CD4-positive, alpha-beta T cell treated with Interleukin-12 subunit alpha and Interleukin-12 subunit beta, for 1 hour (primary cell): ENCODE measurements at places on chromosomes 3 and 15.

GRCh38 chr3:81793410-81793809 is 32.0 kb upstream of the GBE1 start:
- DNase-seq = no peak

DNA sequence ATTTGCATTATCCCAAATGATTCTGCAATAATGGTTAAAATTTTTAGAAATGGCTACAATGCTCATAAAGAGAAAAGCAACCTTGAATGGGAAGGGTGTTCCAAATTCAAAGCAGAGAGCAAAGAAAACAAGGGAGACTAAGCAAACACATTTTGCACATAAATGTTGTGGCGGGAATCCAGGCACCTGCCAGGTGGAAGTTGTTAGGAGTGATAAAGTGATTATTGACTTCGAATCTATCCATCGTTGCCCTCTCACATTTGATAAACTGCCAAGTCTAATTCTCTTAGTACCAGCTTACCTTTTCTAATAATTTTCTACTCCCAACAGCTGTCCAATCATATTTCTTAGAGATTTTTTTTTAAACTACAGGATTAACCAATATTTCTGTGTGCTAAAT is 244.5 kb downstream of the CACNA2D3 start:
- DNase-seq = no peak

DNA sequence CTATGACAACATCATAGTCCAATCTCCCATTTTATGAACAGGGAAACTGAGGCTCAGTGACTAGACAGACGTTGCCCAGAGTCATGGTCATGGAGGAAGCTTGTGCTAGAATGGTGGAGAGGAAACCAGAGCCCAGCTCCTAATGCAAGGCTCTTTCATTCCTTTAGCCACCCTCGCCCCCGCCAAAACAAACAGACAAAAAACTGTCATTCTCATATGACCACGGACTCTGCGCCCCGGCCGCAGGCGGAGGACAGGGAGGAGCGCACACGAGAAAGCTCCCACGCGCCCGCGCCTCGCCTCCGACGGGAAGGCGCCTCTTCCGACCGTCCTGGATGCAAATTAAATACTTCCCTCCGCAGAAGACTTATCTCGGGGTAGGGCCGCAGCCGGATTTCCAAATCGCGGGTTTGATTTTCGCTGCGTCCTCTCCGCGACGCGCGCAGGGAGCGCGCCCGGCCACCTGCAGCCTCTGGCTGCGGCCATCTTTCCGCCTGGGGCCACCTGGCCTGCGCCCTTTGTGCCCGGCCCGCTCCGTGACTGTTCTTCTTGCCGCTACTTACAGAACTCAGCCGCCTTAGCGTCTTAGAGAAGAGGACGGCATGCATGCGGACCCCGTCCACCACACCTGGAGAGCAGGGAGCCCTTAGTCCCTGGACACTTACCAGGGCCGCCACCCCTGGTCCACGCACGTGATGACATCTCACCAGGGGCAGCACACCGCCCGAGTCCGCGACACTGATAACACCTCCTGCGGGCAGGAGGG is 670 bp upstream of the ATP13A3 start:
- peak; percentile 34 for DNase-seq

DNA sequence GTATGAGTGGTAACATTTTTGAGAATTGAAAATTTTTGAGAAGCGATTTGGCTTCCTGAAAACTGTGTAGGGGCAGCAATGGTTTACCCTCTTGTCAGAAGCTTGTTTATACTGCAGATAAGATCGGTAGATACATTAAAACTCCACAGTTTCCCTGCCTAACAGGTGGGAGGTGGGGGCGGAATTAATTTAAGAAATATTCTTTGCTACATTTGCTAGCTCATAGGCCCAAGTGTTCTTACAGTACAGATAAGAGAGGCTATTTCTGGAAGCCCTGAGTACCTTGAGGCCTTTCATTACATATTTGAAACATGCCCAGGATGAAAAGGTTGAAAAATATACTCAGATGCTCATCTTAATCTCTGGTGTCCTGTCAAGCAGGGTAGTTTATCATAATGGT is 285.5 kb downstream of the UBE2E2 start:
- DNase-seq = no peak

GRCh38 chr15:23402140-23402539 is 44.9 kb downstream of the GOLGA6L2 start:
- no peak for DNase-seq

DNA sequence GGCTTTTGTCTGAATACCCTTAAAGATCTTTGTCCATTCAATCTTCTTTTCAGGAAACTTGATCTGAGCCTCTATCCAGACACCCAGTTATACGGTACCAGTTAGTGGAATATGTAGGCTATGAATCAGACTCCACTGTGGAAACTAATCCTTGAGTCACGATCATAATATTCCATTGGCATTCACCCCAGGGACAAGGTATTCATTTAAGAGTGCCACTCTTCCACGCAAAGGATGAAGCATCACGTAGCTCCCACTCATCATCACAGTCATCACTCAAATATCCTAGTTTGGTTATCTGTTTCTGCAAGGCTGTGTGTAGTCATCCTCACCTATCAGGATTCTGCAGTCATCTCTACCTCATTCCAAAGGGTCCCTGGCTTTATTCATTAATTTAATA is 85.6 kb downstream of the NEDD4 start:
- DNase-seq = no peak

- DNase-seq = no peak
Observed at GRCh38 chr3:50516440-50516871, 13.0 kb upstream of the CACNA2D2 start.

GRCh38 chr3:72161881-72162595 is 377.1 kb upstream of the PROK2 start:
- no peak for DNase-seq

- no peak for DNase-seq
Observed at GRCh38 chr3:185989511-185989910, 51.7 kb upstream of the TRA2B start.

DNA sequence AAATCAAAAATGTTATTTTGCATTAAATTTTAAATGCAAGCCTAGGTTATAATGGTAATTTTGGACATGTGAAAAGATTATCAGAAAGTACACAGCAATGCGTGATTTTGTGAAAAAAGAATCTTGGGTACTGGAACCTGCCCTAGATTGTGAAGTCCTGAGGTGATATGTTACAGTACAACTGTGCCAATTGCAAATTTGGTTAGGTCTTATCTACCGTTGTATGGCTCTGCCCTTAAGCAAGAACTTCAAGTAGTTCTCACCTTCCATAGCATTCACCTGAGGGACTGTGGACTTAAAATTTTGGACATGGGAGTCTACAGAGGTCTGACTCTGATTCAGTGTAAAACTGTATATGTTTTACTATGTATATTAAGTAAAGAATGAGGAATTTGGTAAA is 140.2 kb downstream of the PEX5L start:
- DNase-seq = no peak

DNA sequence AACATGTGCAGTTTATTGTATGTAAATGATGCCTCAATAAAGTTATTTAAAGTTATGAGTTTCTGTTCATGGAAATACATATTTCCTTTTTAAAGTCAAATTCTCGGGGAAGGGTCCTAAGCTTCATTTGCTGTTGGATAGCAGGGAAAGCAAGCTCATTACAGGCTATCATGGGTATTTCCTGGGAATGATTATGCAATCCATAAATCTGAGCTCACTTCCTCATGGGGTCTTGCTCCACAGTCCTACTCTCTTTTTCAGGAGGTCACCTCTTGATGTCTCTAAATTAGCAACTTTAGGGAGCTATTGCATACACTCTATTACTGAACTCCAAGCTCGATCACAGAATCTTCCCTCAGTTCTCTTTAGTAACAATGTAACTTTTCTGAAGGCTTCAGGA is 69.9 kb upstream of the TP63 start:
- no peak for DNase-seq

GRCh38 chr3:47871389-47871788 is 68.5 kb downstream of the DHX30 start:
- DNase-seq = no peak

- DNase-seq = no peak
Observed at GRCh38 chr3:58480309-58480708, 11.6 kb upstream of the KCTD6 start.

GRCh38 chr3:131357275-131357674 is 24.3 kb upstream of the NUDT16 start:
- DNase-seq = no peak

- DNase-seq = no peak
Observed at GRCh38 chr3:195195321-195196209, 75.4 kb downstream of the XXYLT1 start.

DNA sequence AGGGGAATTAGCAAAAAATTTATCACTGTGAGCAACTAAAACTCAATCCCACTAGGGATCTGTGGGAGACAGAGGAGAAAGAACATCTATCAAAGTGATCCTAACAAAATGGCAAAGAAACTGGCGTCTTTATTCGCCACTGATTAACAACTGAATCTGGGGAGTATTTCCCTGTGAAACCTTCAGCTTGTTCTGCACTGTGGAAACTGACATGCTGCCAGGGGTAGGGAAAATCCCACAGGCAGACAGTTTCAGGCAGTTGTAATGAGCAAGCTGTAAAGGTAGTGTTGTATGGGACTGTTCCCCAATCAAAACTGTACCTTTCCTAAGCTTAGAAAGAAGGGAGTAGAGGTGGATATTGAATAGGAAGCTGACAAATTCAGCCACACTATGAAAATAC is 611.7 kb downstream of the VGLL3 start:
- DNase-seq = no peak

GRCh38 chr3:124149771-124150170 is 157.8 kb upstream of the ROPN1 start:
- DNase-seq = no peak

DNA sequence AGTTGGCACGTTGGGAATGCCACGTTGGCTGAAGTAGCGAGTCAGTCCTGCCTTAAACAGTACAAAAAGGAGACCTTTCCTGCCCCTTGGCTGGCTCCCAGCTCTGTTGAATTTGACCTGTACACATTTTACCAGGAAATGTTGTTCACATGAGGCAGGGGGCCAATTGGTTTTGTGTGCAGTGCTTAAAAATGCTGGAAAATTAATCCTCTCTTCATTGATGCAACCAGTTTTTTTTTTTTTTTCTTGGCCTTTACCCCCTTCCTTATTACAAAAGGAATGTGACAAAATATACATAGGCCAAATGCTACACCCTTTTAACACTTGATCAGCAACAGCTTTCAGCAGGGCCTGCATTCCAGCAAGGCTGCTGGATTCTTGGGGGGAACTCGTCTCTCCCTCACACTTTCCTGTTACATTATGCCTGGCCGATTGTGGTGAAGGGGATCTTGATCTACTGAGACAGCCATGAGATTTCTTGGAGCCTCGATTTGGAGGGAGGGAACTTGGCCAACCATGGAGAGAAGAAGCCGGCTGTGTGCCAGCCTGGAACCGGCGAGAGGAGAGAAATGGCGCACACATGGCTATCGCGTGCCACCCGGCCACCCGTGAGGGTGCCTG is 93.1 kb downstream of the DNASE1L3 start:
- no peak for DNase-seq

DNA sequence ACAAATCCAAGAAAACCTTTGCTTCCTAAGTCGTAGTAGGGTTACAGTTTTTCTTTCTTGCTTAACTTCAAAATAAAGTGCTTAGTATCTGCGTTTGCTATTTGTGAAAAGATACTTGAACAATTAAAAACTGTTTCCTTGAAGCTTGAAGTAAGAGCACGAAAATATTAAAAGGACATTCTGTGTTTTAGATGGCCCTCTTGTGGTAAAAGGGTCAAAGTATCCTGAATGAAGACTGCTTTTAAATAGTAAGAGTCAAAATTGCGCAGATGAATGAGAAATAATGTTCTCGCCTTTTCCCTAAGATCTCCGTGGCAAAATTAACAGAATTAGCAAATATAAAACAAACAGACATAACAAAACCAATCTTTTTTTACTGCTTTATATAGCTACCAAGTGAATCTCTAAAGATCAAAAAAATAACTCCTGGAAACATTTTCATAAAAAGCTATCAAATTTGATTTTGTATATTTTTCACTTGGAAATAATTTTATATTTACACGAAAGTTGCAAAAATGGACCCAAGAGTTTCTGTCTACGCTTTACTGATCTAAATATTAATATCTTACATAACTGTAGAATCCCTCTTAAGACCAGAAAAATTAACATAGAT is 175.4 kb downstream of the MBNL1 start:
- DNase-seq = peak; percentile 54

- DNase-seq = no peak
Observed at GRCh38 chr15:63072023-63072650, 29.6 kb downstream of the TPM1 start.
